ENCODE measurements at places on chromosomes 6 and 20. TPM values are rescaled to one million over a fixed set of nuclear protein-coding genes. Genes with fewer than 3 reads are reported as not detected.

- H3K36me3 ChIP-seq: no peaks in the 10 kb centered on the region
- no peak overlapping the region for H3K4me3 ChIP-seq
- no peak for DNase-seq
- no peaks in the 10 kb centered on the region for H3K4me1 ChIP-seq
- no peak overlapping the region for H3K27ac ChIP-seq
- no peaks in the 10 kb centered on the region for H3K27me3 ChIP-seq
These were observed 381.6 kb downstream of the GJA1 start for GRCh38 chr6:121816906-121817540.

GRCh38 chr20:21238818-21239536 is 64.2 kb upstream of the XRN2 start:
- no peaks in the 10 kb centered on the region for H3K36me3 ChIP-seq
- H3K27me3 ChIP-seq: no peaks in the 10 kb centered on the region
- no peak overlapping the region for H3K27ac ChIP-seq

DNA sequence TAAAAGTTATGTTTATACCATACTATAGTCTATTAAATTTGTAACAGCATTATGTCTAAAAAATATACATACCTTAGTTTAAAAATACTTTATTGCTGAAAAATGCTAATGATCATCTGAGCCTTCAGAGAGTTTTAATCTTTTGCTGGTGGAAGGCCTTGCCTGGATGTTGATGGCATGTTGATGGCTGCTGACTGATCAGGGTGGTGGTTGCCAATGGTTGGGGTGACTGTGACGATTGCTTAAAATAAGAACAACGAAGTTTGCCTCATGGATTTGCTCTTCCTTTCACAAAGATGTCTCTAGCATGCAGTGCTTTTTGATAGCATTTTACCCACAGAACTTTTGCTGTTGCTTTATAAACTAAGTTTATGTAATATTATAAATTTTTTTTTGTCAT is 68.6 kb downstream of the QKI start:
- no peak overlapping the region for H3K4me3 ChIP-seq
- no peak overlapping the region for H3K27ac ChIP-seq
- H3K27me3 ChIP-seq: no peaks in the 10 kb centered on the region
- DNase-seq: no peak

- H3K4me1 ChIP-seq: no peaks in the 10 kb centered on the region
- no peak overlapping the region for H3K4me3 ChIP-seq
- DNase-seq: no peak
These were observed 379.6 kb upstream of the PLCB4 start for GRCh38 chr20:8689337-8689736.

GRCh38 chr6:3286641-3287171 is 28.0 kb downstream of the PSMG4 start:
- no peak overlapping the region for H3K4me3 ChIP-seq
- H3K4me1 ChIP-seq: no peaks in the 10 kb centered on the region
- H3K27ac ChIP-seq: no peak overlapping the region
- DNase-seq: no peak
- no peaks in the 10 kb centered on the region for H3K36me3 ChIP-seq

- peak; percentile 51 for DNase-seq
- H3K4me1 ChIP-seq: no peaks in the 10 kb centered on the region
- no peak overlapping the region for H3K27ac ChIP-seq
- H3K27me3 ChIP-seq: no peaks in the 10 kb centered on the region
- H3K4me3 ChIP-seq: no peak overlapping the region
- no peaks in the 10 kb centered on the region for H3K36me3 ChIP-seq
These were observed 110.7 kb upstream of the PHACTR1 start for GRCh38 chr6:12605888-12606345.

- no peak overlapping the region for H3K27ac ChIP-seq
- DNase-seq: no peak
- H3K27me3 ChIP-seq: no peaks in the 10 kb centered on the region
- H3K36me3 ChIP-seq: no peaks in the 10 kb centered on the region
- no peaks in the 10 kb centered on the region for H3K4me1 ChIP-seq
These were observed 37.3 kb downstream of the IPCEF1 start for GRCh38 chr6:154319231-154319858.

DNA sequence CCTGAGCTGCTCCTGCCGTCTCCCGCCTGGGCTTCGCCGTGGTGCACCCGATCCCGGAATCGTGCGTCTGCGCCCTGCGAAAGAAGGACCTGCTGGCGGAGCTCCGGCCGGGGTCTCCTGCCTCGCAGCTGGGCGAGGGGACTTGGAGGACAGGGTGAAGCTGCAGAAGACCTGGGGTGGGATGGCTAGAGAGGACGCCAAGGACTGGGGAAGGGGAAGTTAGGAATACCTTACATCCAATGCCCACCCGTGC is 150.2 kb downstream of the PRL start:
- no peaks in the 10 kb centered on the region for H3K36me3 ChIP-seq
- H3K27ac ChIP-seq: no peak overlapping the region
- DNase-seq: no peak

DNA sequence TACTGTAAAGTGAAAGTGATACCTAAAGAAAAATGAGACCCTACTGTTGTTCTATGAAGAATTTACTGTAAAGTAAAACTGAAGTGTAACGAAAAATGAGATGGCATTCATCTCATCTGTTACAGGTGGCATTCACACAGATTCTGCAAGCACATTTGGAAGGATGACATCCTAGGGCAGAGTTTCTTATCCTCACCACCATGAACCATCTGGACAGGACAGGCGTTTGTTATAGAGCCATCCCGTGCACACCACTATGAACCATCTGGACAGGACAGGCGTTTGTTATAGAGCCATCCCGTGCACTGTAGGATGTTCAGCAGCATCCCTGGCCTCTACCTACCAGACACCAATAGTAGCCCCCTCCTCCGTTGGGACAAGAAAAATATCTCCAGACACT is 294.8 kb downstream of the GMDS start:
- H3K4me1 ChIP-seq: no peaks in the 10 kb centered on the region
- no peak overlapping the region for H3K27ac ChIP-seq
- H3K36me3 ChIP-seq: no peaks in the 10 kb centered on the region
- no peak for DNase-seq

DNA sequence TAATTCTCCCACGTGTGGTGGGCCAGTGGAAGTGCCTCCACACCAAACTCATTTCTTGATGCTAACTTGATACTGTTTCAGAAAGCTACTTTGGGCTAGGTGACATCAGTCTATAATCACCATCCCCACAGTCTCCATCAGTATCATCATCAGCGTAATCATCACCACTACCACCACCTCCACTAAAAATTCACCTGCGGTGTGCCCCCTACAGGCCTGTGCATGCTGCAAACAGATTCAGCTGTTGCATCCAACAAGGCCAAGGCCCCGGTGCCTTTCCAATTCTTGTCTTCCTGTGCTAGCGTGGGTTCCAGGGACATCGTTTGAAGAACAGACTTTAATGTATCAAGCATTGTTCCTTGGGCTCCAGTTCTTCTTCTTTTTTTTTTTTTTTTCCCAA is 201.3 kb upstream of the EXOC2 start:
- H3K36me3 ChIP-seq: no peaks in the 10 kb centered on the region
- no peak overlapping the region for H3K4me3 ChIP-seq
- no peak overlapping the region for H3K27ac ChIP-seq
- no peaks in the 10 kb centered on the region for H3K27me3 ChIP-seq

DNA sequence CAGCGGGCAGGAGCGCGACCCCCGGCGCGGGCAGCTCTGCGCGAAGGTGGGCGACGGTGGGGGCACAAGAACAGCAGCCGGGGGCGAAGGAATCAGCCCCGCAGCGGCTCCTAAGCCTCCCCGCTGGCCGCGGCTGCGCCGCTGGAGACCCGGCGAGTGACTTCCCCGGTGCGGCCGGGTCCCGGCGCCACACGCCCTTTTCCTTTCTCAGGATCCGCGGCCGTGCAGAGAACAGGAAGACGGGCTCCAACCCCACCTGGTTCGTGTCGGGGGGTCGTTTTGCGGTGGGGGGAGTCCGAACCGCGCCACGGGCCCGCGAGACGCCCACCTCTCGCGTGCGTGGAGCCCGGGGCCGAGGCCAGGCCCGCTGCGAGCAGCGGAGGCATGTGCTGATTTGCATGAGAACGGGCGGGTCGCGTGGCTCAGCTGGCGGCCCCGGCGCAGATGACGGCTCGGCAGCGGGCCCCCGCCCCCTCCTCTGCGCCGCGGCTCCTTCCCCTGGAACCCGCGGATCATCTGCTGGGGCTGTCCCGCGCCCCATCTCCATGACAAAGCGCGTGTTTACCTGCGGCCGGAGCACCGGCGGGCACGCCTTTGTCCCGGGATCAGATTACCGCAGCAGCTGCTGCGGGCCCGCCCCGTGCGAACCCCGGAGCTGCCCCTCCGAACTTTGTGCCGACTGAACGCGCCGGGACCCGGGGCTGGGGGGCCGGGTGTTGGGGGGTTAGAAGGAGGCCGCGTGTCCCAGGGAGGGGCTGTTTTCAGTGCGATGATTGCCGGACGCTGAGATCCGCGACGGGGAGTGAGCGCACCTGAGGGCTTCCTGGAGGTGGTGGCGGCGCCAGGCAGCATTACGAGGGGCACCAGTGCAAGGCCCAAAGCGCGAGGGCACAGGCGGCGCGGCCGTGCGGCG is 4.9 kb upstream of the DLL1 start:
- H3K27ac ChIP-seq: no peak overlapping the region
- peak overlapping the region; percentile 21 for H3K4me3 ChIP-seq
- DNase-seq: no peak
- H3K27me3 ChIP-seq: no peaks in the 10 kb centered on the region
- no peaks in the 10 kb centered on the region for H3K36me3 ChIP-seq

- no peaks in the 10 kb centered on the region for H3K4me1 ChIP-seq
- H3K36me3 ChIP-seq: no peaks in the 10 kb centered on the region
These were observed 209.6 kb downstream of the TFAP2B start for GRCh38 chr6:51028276-51028675.

DNA sequence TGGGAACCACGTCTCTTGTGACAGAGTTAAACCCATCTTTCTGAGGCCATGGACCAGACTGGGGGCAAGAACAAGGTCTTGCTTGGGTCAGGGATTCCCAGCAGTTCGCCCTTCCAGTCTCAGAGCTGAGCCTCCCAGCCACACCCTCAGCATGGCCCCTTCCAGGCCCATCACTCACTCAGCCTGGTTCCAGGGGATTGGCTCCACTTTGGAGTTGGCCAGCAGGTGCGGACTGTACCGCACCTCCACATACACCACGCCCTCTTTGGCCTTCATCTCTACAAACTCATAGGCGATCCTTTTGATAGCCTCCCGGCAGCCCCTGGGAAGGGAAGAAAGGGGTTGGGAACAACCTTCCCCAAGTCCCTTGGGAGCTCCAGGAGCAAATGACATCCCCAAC is 25.2 kb downstream of the ADA start:
- no peak for DNase-seq
- no peaks in the 10 kb centered on the region for H3K27me3 ChIP-seq
- H3K4me3 ChIP-seq: no peak overlapping the region
- no peaks in the 10 kb centered on the region for H3K36me3 ChIP-seq
- H3K27ac ChIP-seq: no peak overlapping the region

DNA sequence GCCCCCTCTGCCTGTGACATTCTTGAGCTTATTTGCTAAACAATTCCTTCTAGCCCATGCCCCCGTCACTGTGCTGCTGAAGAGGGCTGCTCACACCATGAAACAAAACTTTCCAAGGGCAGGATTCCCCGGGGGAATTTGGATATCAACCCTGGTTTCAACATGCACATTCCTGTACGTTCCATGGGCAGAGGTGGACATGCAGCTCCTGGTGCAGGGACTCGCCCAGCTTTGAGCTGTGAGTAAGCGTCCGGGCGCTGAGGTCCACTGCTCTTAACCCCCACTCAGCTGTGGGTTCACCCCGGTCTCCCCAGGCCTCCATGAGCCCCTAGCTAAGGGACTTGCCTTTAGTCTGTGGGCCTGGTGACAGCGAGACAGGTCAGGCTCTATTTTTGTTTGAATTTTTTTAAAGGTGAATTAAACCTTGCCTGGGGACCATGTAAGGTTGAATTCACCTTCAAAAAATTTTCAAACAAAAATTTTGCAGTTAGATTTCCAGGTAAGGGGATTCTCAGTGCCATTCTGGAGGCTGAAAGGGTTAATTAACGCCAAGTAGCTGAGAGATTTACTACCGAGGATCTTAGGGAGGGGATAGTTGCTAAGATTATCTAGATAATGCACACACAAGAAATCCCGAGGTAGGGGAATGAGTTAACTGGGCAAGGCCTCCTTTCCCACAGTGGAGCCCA is 70.3 kb upstream of the SLC22A23 start:
- no peak overlapping the region for H3K4me3 ChIP-seq
- H3K36me3 ChIP-seq: no peaks in the 10 kb centered on the region
- no peak for DNase-seq
- H3K27me3 ChIP-seq: no peaks in the 10 kb centered on the region
- H3K4me1 ChIP-seq: no peaks in the 10 kb centered on the region

GRCh38 chr6:6091608-6092002 is 84.9 kb upstream of the NRN1 start:
- no peaks in the 10 kb centered on the region for H3K36me3 ChIP-seq
- H3K4me3 ChIP-seq: no peak overlapping the region
- DNase-seq: no peak
- no peaks in the 10 kb centered on the region for H3K27me3 ChIP-seq

DNA sequence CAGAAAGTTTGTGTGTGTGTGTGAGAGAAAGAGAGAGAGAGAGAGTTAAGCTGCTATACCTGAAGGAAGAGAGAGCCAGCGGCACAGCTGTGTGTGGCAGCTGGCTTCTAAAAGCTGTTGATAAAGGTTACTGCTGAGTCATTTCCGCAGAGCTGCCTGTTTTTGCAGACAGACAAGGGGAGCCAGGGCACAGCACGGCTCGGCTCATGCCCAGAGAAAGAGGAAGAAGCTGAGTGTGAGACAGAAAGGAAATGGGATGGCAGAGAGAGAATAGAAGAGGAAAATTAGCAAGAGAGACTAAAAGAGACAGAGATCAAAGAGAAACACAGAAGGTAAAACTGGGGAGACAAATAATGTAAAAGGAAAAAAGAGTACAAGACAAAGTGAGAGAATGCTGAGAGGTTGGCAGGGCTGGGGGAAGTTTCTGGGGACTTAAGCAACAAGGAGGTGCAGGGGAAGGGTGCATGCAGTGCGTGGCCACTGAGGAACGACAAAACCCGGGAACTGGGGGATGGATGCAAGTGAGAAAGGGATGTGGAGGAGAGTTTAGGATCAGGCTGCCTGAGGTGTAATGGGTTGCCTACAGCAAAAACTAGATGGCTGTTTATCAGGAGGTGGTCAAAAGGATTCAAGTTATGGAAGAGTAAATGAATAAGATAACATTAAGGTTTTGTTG is 22.7 kb downstream of the HLA-A start:
- peaks cover 20% of the 10 kb centered on the region for H3K4me1 ChIP-seq
- peak overlapping the region; percentile 87 for H3K27ac ChIP-seq
- H3K36me3 ChIP-seq: no peaks in the 10 kb centered on the region
- peak overlapping the region; percentile 8 for H3K4me3 ChIP-seq
- no peaks in the 10 kb centered on the region for H3K27me3 ChIP-seq
- DNase-seq: peak; percentile 91

GRCh38 chr6:24381476-24382219 is 21.1 kb upstream of the MRS2 start:
- DNase-seq: no peak
- H3K27me3 ChIP-seq: no peaks in the 10 kb centered on the region
- H3K36me3 ChIP-seq: no peaks in the 10 kb centered on the region
- no peaks in the 10 kb centered on the region for H3K4me1 ChIP-seq

Gene C6orf52
- polyA plus RNA-seq: 2.7 TPM

Gene SCRT2
- polyA plus RNA-seq: 0.63 TPM

Gene TRIM40
- polyA plus RNA-seq: not detected

Measured in pancreas (tissue), 10 donors.